Hematopoietic multipotent progenitor cell (in vitro differentiated cells): ENCODE measurements at places on chromosomes 4 and X. TPM values are rescaled to one million over a fixed set of nuclear protein-coding genes. Genes with fewer than 3 reads are reported as not detected.

The ESX1 gene
- total RNA-seq: not detected

The KCND1 gene
- 3.0 TPM for total RNA-seq

The SLC30A9 gene
- total RNA-seq: 46.0 TPM

The NEXMIF gene
- total RNA-seq: under 0.01 TPM

The NEUROG2 gene
- under 0.01 TPM for total RNA-seq

The SPACA5 gene
- total RNA-seq: not detected
